ENCODE measurements at places on chromosomes 5 and 9. TPM values are rescaled to one million over a fixed set of nuclear protein-coding genes. Genes with fewer than 3 reads are reported as not detected.

Gene TBC1D2
- 0.41 TPM for total RNA-seq

Gene ZNF883
- 11.5 TPM for total RNA-seq

Gene CDC23
- 83.3 TPM for total RNA-seq

Gene FBP1
- total RNA-seq = 0.31 TPM

Gene SH3TC2
- total RNA-seq = 0.69 TPM

Gene MARCOL
- total RNA-seq = not detected

Gene BAAT
- total RNA-seq = 0.09 TPM

Gene STC2
- 25.3 TPM for total RNA-seq
